ENCODE measurements at places on chromosomes 12 and 14.

GRCh38 chr14:73770977-73771847 lies 57.0 kb upstream of the PNMA1 start:
- DNase-seq, result no peak

DNA sequence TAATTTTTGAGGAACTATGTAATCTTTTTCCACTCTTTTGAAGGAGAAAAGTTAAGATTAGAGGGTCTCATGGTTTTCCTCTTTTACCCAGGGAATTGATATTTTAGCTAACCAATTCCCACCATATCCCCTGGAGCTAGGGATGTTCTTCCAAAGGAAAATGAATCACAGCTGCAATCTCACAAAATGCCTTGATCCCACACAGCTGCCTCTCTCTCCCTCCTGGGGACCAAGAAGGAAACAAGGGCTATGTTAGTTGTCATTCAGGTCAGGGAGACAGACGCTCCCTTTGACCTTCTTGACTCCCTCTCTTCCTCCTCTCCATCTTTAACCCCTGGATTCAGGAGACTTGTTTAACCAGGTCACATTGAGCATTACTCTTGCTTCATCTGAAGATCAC lies 9.5 kb downstream of the DCN start:
- no peak for DNase-seq

GRCh38 chr14:94307410-94307992 lies 14.4 kb upstream of the SERPINA10 start:
- DNase-seq, result peak; percentile 75

DNA sequence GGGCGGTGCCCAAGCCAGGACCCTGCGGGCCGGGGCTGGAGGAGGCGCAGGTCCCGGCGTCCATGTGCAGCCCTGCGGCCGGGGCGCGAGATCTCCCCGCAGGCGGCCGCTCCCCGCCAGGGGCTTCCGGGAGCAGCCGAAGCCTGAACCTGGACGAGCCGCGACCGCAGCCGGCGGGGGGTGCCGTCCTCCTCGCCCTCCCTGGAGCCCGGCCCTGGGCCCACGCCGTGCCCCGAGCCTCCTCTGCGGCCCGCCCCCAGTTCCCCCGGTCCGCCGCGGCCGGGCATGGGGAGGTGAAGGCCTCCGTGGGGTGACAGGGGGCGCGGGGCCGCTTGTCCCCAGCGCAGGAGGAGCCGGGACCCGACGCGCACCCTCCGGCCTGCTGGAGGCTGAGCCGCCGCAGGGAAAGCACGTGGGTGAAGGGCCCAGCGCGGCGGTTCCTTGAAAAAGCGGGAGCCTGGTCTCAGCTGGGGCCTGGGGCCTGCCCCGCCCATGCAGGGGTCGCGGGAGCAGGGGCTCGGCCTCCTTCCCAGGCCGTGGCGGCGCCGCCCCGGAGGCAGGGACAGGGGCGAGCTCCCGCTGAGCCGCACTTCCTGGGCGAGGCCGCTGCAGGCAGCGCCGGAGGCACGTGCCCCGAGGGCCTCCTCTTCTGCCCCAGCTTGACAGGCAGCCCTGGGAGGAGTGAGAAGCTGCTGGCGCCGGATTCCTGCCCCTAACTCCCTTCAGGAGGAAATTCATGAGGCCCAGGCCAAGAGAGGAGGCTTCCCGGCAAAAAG lies 55.6 kb upstream of the PPP2R5C start:
- no peak for DNase-seq

DNA sequence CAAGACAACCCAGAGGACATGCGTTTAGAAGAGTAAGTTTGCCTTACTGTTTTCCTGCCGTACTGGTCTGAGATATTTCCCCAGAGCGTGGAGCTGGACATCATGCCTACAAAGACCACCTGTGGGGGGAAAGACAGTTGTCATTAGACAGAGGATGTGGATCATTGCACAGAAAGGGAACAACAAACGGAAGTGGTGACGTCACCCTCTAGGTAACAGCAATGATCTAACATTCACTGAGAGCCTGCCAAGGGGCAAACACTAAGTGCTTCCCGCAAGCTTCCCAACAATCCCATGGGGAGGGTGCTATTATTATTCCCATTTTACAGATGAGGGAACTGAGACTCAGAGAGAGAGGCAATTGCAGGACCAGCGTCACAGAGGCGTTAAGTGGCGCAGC lies 48.5 kb downstream of the SVOP start:
- DNase-seq, result no peak

DNA sequence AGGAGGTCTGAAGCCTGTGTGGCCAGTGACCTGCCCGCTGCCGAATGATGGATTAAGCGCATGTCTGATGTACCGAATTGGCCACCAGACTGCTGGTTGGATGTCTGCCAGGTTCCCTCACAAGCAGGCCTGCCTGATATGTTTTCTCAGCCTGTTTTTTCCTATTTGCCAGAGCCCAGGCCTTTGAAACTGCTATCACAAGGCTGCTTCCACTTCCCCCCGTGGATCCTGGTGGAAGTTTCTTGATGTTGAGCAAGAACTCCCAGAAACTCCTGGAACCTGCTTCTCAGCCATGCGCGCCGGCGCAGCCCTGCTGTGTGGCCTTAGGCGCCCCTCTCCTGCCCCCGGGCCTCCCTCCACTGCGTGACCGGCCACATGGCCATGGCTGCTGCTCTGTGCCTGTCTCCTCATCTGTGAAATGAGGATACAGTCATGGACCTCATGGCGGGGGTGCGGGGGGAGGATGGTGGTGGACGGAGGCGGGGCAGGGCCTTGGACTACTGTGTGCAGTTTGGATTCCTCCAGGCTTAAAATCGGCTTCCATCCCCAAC lies 56.6 kb downstream of the CALM1 start:
- DNase-seq, result no peak

DNA sequence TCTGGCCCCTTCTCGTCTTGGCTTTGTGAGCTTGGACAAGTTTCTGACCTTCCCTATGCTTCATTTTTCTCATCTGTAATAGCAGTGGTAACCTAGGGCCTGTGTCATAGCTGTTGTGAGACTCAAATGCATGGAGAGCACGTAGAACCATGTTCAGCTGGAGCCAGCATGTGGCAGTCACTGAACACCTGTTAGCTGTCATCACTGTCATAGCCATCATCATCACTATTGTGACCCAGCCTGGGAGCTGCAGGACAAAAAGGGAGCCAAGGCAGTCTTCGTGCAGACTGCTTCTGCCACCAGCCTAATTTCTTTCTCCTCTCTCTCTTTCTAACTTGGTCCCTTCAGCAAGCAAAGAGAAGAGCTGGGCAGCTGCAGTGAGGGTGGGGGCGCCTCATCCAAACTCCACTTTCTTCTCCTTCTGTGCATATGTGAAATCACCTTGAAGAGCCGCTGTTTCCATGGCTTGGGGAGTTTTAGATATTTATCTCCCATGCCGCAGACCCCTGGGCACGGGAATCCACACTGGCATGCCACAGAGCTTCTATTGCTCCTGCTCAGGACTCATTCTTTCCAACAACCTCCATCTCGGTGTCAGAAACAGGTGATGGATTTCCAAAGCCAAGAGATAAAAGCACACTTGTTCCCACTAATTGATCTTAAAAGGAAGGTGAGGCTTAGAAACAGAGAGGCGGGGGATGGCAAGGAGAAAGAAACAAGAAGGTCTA lies 87.0 kb downstream of the SRRM4 start:
- DNase-seq, result no peak

GRCh38 chr14:103871596-103872480 lies 24.5 kb upstream of the PPP1R13B start:
- no peak for DNase-seq

DNA sequence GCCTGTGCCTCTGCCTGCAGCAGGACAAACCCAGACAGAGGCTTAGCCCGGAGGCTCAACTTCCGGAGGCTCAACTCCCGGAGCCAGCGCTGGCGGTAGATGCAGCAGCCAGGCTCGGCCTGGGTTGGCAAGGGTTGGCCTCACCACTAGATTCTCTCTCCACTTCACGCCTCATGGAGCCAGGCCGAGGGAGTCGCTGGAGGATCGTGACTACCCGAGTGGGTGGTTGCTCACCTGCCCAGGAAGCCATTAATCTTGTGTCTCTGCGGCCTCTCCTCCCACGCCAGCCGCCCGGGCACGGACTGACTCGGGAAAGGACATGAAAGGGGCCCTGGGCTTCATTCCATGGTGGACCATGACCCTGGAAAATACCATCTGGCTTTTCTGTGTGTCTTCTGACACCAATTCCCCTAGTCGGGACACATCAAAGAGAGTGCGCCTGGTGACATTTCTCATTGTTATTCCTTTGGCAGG lies 20.8 kb downstream of the ESRRB start:
- DNase-seq, result no peak

GRCh38 chr14:72594099-72594901 lies 299.6 kb downstream of the DPF3 start:
- no peak for DNase-seq

DNA sequence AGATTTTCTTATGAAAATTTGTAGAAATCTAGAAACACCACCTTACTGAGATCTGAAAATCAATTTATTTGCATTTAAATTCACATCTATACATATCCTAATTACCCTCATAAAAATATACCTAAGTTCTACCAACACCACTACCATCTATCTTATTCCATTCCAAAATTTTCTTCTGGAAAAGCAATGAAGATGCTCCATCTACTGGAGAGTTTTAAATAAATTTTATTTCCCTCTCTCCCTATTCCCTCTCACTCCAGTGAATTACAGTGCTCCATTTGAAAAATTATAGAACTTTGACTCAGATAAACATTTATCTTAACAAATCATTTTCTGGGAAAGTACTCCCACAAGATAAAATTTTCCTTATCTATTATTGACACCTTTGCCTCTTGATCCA lies 2.3 kb upstream of the C14orf39 start:
- DNase-seq, result peak; percentile 13

- DNase-seq, result no peak
Observed at GRCh38 chr14:91373591-91374254, 43.9 kb downstream of the CCDC88C start.

Data from NCI-H526 (cell line).